ENCODE measurements at places on chromosomes 3 and 15.

DNA sequence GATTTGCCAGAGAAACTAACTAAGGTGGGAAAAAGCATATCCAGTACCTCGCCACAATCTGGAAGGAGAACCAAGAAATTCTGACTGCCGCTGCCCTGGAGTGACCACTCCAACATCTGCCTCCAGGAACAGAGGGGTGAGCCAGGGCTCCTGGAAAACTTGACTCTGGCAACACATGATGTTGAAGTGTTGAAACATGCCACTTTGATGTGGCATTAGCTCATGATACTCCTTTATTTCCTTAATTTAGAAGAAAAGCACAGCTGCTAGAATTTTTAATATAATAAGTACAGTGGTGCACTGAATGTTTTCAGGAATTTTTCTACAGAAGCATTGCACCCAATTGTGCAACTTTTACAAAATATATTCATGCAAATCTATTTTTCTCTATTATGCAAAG lies 109.9 kb upstream of the BCL6 start:
- DNase-seq = no peak

DNA sequence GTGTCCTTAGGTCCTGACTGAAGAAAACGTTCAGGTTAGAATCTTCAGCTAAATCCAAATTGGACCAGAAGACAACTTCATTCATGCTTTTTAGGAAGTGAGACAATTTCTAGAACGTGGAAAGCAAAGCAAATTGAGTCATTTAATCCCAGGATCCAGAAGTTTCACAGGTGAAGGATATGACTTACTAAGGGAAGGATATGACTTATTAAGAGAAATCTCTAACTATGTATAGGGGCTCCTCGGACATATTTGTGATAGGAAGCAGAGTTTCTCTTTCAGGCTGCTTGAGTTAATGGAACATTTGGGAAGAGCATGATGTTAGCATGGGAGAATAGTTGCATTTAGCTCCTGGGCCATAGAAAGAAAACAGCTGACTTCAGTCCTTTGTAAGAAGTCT lies 16.1 kb upstream of the PLOD2 start:
- no peak for DNase-seq

- DNase-seq = no peak
These were observed 4.3 kb downstream of the TBC1D2B start for GRCh38 chr15:78073046-78073787.

GRCh38 chr3:70856414-70857162 lies 544.1 kb upstream of the MDFIC2 start:
- DNase-seq = no peak

DNA sequence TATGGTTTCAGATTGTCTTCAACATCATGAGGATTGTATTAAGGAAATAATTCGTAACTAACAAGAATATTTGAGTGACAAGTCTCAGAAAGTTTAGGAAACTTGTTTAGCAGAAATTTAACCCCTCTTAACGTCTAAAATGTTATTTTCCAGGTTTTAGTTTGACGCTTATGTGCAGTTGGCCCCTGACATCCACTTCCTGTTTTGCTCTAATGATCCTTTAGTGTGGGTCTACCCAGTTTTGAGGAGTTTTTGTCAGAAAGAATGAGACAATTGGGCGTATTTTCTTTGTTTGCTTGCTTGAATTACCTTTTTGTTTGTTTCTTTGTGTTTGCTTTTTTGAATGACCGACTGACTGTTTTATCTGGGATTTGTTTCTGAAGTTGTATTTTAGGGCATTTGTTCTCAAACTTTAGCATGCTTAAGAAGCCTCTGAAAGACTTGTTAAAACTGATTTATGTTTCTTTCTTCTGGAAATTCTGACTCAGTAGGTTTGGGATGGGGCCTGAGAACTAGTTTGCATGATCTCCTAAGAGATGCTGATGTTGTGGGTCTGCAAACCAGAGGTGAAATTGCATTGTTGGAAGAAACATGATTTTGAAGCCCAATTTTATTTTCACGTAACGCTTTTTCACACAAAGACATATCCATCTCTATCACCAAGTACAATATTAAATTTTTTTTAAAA lies 20.6 kb downstream of the RBMS3 start:
- DNase-seq = no peak

- DNase-seq = no peak
These were observed 40.7 kb downstream of the C2CD4B start for GRCh38 chr15:62124176-62124972.

- DNase-seq = no peak
These were observed 119.7 kb upstream of the THRB start for GRCh38 chr3:24614359-24614758.

GRCh38 chr15:71716990-71717389 lies 93.4 kb upstream of the NR2E3 start:
- no peak for DNase-seq

DNA sequence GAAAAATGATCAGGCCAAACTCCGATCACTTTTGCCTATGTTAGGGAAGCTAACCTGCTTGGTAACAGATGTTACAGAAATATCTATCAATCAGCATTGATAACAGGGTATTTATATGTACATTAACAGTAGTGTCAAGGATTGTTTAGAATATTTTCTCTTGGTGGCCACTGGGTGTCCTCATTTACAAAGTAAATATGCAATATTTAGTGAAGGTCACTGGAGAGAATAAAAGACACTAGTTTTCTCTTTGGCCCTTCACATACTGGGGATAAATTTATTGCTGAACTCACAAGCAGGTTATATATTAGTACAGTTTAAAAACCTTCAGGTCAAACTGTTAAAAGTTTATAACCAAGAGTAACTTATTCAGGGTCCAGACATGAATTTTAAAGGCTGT lies 69.0 kb downstream of the TIGIT start:
- no peak for DNase-seq

DNA sequence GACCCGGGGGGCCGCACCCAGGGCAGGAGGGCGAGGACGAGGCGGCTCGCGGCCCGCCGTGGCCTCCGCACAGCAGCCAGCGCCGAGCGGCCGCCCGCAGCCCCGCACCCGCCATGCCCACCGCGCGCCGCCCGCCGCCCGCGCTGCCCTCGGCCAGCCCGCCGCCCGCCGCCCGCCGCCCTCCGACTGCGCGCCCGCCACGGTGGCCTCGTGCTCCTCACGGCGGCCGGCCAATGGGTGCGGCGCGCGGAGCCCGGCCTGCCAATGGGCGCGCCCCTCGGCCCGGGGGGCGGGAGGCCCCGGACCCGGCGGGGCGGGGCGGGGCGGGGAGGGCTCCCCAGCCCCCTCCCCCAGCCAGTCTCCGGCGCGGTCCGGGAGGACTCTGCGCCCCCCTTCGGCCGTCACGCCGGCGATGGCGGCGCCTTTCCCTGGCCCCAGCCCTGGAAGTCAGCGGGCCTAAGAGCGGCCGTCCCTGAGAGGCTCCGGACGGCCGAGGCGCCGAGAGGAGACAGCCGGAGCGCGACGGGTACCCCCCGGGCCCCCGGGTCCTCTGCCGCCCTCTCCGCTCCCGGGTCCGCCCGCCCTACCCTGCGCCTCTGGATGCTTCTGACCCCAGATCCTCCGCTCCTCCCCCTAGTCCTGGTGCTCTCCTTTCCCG lies at the start of gene NT5DC2:
Gene NT5DC2, minus strand, starts transcription at position 235 of the 658 bp plus-strand sequence. Its CDS starts 120 bp downstream, at position 115.
- DNase-seq = peak; percentile 52

- no peak for DNase-seq
These were observed 37.0 kb upstream of the SNRPA1 start for GRCh38 chr15:101332061-101332467.

DNA sequence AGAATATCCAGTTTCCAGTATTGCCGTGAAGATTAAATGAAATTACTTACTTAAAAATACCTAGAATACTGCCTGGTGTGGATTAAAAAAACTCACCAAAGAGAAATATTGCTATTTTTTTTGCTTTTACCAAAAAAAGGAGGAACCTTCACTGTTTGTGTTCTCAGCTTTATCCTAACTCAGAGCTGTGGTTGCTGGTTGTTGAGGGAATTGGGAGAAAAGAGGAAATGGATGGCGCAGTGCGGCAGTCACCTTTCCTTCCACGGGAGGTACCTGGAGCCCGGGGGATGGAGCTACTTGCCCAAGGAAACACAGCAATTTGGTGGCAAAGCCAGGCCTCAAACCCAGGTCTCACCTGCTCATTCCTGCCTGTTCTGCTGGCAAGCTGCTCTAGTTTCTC lies 270.3 kb downstream of the RPLP1 start:
- DNase-seq = no peak

- DNase-seq = peak; percentile 90
These were observed 13.1 kb downstream of the FBXL22 start for GRCh38 chr15:63610209-63610841.

- DNase-seq = no peak
These were observed 105.5 kb upstream of the TRIM42 start for GRCh38 chr3:140572334-140572733.

GRCh38 chr3:69065318-69065964 lies 13.3 kb upstream of the TMF1 start:
- no peak for DNase-seq

- DNase-seq = peak; percentile 59
These were observed 22.8 kb downstream of the MINDY2 start for GRCh38 chr15:58793862-58794261.

- no peak for DNase-seq
These were observed 74.8 kb downstream of the SCN5A start for GRCh38 chr3:38574411-38575278.

- DNase-seq = no peak
These were observed 21.5 kb upstream of the USP3 start for GRCh38 chr15:63482874-63483323.

DNA sequence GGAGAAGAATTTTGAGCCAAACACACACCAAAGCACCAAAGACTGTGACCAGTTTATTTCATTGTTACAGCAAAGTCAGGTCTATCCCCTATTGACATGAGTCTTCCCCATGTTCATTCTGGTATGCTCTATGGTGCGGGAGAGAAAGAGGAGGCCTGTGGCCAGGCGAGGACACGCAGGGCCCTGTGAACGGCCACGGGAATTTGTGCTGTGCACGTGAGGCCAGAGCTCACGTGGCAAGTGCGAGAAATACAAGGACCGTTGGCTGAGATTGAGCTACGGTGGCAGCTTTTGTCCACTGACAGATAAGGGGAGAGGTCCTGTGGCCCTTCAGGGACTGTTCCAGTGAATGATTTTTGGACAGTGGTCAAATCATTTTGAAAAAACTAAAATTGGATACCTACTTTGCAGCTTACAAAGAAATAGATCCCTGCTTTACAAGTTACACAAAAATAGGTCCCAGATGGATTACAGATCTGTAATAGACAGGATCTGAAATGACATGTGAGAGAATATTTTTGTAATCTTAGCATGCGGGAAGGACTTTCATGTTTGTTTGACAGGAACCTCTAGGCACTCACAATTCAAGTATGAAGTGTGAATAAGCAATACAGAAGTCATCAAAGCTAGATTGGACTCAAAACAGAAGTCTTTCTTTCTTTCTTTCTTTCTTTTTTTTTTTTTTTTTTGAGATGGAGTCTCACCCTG lies 9.2 kb downstream of the ZSCAN2 start:
- DNase-seq = no peak

- DNase-seq = no peak
These were observed 103.1 kb upstream of the GAP43 start for GRCh38 chr3:115520241-115520640.

DNA sequence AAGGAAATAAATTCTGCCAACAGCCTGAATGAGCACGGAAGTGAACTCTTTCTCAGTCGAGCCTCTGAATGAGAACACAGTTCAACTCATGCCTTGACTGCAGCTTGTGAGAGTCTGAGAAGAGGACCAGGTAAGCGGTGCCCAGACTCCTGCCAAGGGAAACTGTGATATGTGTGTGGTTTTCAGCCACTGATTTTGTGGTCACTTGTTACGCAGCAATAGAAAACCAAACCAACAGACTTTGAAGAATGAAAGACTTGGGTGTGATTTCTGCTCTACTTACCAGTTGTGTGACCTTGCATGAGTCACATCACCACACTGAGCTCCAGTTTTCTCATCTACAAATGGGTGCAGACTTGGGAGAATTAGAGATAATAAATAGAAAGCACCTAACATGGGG lies 30.6 kb upstream of the FAM107A start:
- peak; percentile 54 for DNase-seq

GRCh38 chr3:24508423-24508839 lies 13.8 kb upstream of the THRB start:
- DNase-seq = peak; percentile 59

DNA sequence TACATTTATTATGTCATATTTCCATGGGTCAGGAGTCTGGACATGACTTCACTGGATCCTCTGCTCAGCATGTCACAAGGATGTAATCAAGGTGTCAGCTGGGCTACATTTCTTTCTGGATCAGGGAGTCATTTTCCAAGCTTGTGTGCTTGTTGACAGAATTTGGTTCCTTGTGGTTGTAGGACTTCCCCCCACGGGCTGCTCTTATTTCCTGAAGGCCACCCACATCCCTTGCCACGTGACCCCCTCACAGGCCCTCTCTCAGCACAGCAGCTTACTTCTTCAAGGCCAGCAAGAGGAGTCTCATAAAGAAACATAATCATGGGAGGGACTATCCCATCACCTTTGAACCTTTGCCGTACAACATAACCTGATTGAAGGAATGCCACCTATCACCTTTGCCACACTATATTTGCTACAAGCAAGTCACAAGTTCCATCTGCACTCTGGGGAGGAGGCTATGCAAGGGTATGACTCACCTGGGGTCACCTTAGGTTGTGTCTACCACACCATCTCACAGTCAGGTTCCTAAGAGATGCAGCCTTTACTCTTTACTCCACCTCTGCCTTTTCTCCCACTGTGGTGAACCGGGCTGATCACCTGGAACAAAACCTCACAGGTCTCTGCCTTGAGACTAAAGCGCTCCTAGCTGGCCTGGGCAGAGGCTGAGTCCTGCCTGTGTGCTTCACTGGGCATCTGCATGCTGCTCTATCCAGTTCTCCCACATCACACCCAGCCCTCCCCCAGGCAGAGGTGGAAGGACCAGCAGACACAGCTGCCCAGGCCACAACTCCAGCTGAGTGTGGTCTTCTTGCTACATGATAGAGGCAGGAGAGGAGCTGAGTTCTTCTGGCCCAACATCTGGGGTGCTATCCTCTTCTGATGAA lies 13.5 kb downstream of the RAB6B start:
- no peak for DNase-seq

GRCh38 chr3:188759336-188760005 lies 412.3 kb upstream of the TPRG1 start:
- no peak for DNase-seq

DNA sequence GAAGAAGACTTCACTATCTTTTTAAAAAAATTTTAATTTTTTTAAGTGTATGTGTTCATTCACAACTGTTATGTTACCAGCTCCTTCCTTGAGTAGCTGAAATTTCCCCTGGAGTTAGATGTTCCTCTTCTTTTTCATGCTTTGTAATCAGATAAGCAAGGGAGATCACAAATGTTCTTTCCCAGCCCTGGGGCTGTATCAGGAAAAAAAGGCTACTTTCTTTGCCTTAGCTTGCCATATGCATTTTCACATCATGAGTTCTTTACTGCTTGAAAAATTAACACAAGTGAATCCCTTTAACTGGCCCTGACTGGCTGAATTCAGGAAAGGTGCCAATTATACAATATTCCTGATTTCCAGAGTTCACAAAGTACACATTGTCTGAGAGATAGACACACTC lies 353.2 kb upstream of the ATP11B start:
- no peak for DNase-seq

- no peak for DNase-seq
These were observed 391.6 kb upstream of the PROK2 start for GRCh38 chr3:72176537-72177041.

- peak; percentile 35 for DNase-seq
These were observed 320.3 kb upstream of the TGFBR2 start for GRCh38 chr3:30286007-30286669.
